NCI-H524 (cell line): ENCODE measurements at places on chromosomes 16 and 17.

GRCh38 chr17:56880571-56880970, 33.3 kb downstream of the TRIM25 start:
- no peak for DNase-seq

DNA sequence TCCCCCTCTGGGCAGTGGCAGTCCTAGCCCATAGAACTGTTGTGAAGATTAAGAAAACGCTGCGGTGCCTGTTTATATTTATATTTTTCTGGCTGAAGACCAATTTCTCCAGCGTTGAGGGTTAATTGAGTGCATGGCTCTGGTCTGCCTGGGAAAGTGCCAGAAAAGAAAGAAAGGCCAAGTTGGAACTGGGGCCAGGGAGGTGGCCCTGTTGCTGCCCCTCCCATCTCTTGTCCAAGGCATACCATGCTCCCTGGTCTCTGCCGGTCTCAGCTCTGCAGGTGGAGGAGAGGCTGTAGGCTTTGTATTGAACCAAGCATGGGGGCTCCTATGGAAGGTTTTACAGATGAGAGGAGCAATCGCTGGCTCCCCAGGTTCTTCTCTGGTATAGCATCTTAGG, 124.7 kb downstream of the MGAT5B start:
- no peak for DNase-seq

GRCh38 chr17:42347198-42347597, 41.0 kb downstream of the STAT3 start:
- DNase-seq: no peak

DNA sequence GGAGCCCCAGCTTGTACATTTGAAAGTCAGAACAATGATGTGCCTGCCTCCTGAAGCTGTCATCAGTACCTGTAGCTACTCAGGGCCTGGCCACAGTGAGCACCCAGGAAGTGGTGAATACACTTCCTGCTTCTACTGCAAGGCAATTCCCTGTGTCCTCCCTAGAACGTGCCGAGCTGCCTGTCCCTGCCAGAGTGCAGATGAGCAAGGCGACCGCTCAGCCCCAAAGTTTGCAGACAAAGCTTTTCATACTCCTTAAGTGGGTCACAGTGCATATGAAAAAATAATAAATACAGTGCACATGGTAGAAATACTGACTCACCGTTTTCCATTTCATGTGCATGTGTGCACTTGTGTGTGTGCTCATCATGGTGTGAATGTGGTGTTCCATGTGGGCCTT, 77.3 kb downstream of the MPRIP start:
- DNase-seq: no peak

DNA sequence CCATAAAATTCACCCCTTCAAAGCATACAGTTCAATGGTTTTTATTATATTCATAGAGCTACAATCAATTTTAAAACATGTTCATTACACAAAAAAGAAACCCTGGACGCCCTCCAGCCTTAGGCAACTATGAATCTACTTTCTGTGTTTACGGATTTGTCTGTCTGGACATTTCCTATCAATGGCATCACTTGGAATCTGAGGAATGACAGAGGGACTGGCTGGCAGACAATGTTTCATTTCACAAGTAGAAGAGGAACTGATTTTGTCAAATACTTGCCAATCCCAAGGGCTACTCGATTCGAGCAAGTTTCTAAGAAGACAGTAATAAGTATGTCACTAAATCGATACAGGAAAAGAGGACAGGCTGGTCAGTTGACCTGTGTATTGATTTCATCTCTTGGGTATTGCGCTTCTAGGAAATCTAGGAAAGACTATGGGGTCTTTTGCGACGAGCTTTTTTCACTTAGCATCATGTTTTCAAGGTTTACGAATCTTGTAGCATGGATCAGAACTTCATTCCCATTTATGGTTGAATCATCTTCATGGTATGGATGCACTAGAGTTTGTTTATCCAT, 56.6 kb downstream of the RGS9 start:
- no peak for DNase-seq

- DNase-seq: no peak
Observed at GRCh38 chr17:4304417-4305027, 40.7 kb upstream of the ANKFY1 start.

- DNase-seq: peak; percentile 35
Observed at GRCh38 chr16:19393226-19394111, 24.2 kb upstream of the TMC5 start.

DNA sequence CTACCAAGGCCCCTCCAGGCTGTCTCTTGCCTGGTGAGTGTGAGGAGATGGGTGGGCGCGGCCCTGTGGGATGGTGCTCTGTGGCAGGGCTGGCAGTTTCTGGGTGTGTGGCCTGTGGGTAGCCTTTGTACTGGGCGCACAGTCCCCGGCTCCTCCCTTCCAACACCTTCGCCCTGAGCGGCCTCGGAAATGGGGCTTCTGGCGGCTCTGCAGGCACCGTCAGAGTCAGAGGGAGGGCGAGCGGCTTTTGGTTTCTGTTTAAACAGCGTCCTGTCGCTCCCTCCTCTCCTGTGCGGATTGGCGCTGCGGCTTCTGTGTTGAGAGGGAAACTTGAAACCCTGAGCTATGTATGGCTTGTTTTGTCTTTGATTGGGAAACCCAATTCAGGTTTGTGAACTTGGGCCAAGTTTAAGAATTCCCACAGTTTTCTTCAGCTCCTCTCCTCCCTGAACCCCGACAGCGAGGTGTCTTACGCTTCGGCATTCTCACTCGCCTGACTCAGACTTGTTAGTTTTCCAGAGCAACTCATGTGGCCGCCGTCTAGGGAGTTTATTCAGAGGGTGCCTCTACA, 8.3 kb upstream of the ZNF750 start:
- no peak for DNase-seq

- DNase-seq: peak; percentile 58
Observed at GRCh38 chr17:50865060-50865867, 890 bp downstream of the TOB1 start.

- DNase-seq: no peak
Observed at GRCh38 chr16:57077714-57078113, 14.7 kb upstream of the CPNE2 start.
